ENCODE measurements at places on chromosomes 5 and 9.

- DNase-seq = no peak
Measured at GRCh38 chr5:2311851-2312250, 429.1 kb upstream of the IRX4 start.

DNA sequence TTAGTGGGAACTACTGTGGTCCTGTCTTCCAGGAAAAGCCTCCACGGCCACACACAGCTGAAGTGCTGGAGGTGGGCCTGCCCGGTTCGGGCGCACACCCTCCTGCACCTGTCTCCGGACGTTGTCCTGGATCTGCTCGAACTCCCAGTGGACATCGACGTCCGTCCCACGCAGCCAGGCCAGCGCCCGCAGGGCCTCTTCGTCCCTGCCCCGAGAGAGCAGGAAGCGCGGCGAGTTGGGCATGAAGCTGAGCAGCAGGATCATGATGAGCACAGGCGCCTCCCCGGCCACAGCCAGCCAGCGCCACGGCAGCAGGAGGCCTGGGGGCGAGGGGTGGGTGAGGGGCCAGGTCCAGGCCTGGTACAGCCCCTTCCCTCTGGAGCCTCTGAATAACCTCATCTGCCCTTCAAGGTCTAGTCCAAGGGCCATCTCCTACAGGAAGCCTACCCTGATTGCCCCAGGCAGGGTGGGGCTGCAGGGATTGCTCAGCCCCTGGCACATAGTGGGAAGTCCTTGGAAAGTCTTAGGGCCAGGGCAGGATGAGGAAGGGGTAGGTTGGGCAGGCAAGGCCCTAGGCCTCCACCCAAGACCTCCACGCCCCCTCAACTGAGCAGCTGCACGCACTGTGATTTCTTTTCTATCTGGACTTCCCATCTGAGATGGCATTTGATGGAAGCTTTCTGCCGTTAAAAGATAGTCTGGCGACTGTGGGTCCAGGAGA is 3.4 kb downstream of the SLC2A6 start:
- no peak for DNase-seq

- DNase-seq = peak; percentile 84
Measured at GRCh38 chr9:16030528-16031185, 477.8 kb downstream of the CCDC171 start.

- DNase-seq = no peak
Measured at GRCh38 chr5:103385722-103386121, 127.2 kb downstream of the MACIR start.

DNA sequence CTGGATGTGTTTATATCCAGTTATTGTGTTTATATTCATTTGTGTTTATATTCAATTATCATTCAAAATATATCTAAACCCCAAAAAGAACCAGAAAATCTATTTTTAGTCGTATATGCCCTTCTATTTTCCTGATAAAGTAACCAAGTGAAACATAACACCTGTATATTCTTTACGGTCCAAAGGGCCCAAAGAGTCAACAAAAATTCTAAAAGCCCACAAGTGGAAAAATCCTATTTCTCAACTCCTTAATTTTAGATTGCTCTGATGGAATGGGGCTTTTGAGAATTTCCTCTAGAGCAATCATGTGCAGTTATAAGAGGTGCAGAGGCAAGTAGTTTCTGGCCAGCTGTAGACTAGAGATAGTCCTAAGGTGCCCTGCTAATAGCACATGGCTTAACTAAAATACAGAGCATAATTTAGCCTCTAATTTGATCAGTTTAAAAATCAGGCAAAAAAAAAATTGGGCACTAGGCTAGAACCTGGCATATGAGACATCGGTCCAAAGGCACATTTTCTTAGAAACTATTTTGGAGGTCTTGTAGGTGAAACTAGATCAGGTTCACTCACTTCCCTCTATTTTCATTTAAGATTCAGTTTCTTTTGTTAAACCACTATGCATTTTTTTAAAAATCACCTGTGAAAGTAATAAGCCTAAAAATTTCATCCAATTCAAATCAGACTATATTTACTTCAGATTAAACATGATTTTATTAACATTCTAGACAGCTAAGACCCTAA is 256.0 kb downstream of the FBXL17 start:
- no peak for DNase-seq

- DNase-seq = no peak
Measured at GRCh38 chr9:124625087-124625486, 117.9 kb upstream of the NR5A1 start.

- DNase-seq = no peak
Measured at GRCh38 chr9:95788021-95788420, 87.5 kb upstream of the ERCC6L2 start.

DNA sequence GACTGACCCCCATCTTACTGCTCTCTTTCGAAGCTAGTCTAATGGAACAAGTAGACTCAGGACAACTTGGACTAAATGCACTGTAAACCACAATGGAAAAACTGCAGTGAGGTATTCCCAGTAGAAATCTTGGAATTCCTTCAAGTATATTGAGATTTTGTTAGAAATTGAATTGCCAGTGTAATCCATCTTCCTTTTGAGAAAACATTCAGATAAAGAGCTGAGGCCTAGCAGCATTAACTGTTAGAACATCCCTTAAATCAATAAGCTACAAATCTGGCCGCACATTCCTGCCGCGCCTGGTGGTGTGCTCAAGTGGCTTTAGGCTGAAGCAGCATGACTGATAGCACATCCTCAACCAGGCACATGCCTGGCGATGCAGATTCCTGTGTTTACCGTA is 29.3 kb downstream of the PPIC start:
- no peak for DNase-seq

GRCh38 chr5:36482812-36483211 is 123.6 kb upstream of the SLC1A3 start:
- no peak for DNase-seq

DNA sequence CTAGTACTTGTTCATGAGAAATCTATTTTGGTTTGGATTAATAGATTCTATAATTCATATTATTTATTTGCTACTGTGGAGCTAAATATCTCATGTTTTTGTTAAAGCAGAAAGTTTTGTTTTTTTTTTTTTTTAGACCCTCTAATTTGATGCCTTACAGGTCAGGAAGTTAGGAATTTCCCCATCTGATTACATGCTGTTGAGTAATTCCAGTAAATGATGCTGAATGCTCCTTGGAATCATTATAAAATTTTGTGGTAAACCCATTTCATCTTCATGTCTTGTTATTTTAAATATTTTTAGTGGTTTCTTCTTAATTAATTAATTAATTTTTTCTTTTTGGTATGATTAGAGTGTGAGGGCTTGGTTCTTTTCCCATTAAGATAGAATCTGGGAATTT is 35.6 kb downstream of the NNT start:
- no peak for DNase-seq

GRCh38 chr5:138662599-138662998 is 87.4 kb upstream of the HSPA9 start:
- no peak for DNase-seq

GRCh38 chr5:151104795-151105194 is 24.0 kb upstream of the TNIP1 start:
- DNase-seq = no peak

DNA sequence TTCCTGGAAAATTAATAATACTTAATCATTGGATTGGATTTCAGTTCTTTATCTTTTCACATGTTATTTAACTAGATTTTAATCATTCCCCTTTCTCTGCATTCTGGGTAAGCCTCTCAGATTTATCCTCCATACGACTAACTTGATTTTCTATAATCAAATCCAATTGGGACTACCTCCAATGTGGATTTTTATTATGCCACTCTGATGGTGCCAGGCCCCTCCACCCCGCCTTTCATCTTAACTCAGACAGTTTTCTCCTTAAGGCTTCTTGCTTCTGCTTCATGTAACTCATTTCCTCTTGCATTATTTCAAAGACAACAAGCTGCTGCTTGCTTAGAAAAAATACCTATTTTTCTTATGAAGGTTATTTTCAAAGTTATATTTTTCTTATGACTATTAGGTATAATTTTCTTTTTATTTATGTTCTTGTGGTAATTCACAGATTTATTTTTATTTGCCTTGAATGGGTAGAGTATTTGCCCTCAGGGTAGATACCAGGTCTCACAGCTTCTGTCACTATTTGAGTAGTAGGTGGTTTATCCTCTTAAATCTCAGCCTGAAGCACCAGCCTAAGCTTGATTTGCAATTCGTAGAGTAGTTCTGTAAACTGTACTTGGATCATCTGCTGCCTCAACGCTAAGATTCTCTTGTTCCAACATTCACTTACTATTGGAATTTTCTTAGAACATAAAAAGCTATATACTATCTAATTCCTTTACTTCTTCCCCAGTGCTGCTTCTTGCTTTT is 659.0 kb upstream of the ARRDC3 start:
- DNase-seq = no peak

DNA sequence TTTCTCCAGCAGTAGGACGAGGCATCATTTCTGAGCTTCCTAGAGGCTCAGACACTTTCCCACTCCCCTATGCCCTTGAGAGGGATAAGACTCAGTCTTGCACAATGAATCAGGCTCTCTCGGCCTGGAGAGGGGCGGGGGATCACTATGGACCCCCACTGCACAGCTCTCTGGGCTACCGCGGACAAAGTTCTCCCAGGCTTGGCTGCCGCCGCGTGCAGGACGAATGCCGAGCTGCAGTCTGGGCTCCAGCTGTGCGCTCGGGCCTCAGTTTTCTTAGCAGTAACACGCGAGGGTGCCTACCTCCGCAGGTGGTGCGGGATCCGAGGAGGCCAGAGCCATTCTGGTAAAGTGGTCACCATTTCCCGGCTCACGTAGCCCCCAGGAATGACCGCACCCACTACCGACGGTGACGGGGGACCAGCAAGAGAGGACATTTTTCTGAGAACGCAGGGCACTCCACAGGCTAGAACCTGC is 3.4 kb upstream of the MYORG start:
- no peak for DNase-seq

DNA sequence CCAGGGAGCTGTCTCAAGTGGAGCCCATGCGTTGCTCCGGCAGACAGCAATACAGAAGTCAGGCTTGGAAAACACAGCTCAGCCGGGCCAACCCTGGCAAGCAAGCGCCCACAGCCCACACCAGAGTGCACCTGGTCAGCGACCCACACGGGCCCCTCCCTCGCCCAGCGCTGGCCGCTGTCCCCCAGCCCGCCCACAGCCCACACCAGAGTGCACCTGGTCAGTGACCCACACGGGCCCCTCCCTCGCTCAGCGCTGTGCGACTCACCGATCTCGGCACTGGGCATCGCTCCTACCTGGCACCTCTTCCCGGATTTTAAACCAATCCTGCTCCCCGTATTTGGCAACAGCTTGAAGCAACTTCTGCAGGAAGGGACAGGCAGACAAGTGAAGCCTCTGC is 12.8 kb downstream of the SNAPC4 start:
- DNase-seq = no peak

- DNase-seq = peak; percentile 62
Measured at GRCh38 chr9:137590469-137591383, at the start of gene ZMYND19. TSS of gene ZMYND19 (minus strand) at chr9:137590512. CDS start at chr9:137590263, 249 bp downstream.

DNA sequence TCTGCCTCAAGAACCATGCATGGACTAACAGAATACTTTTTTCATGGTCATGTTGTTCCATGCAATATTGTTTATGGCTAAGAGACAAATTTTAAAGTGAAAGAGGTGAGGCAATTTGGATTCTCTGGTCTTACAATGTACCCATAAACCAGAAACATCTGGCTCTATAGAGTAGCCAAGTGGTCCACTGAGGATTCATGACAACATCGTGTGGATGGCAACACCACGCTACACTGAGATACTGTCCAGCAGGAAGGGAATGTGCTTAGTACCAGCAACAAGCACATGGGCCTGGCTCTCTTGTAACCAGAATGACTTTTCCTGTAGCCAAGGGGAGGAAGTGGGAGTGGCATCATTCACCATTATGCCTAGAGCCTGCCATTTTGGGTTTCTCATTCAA is 218.2 kb downstream of the GADD45G start:
- DNase-seq = no peak

DNA sequence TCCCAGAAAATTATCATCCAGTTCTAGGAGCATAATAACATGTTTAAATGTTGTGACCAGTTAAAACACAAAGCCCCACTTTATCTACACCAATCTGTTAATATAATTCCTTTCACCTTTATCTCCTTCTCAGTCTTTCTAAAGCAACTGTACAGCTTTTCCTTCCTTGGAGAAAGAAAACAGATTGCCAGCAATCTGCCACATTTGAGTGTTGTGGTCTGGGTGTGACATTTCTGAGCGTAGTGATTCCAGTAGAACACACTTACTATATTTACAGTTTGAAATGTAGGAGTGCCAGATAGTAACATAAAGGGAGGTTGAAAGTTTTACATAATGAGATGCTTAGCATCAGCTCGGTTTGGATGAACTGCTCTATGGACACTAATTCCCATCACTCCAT is 76.1 kb downstream of the KCNN2 start:
- no peak for DNase-seq

DNA sequence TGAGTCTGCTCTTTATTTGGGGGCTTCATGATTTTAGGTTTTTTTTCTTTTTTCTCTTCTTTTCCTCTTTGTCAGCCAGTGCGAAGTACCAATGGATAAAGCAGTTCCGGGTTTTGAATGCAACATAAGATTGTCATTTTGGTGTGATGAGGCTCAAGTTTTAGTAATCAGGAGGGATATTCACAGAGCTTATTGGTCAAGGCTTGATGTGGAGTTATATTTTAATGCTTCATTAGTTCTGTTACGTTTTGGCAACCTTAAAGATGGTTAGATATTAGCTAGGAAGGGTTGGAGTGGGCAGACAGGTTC is 1.4 kb downstream of the PIK3R1 start:
- DNase-seq = no peak

DNA sequence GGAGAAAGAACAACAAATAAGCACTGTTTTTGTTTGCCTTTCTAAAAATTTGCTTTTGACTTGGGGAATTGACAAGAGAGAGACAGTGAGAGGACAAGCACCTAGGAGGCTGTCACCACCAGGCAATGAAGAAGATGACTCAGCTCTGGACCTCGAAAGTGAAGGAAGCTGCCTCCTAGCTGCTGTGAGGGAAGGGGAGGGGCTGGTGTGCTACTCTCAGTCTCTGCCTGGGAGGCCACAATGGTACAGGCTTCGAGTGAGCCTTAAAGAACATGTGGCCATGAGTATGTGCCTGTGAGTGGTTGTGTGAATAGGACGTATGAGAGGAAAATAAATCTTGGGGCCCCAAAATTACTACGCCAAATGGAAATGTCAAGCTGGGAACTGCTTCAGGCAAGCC is 7.1 kb upstream of the PLK2 start:
- no peak for DNase-seq

DNA sequence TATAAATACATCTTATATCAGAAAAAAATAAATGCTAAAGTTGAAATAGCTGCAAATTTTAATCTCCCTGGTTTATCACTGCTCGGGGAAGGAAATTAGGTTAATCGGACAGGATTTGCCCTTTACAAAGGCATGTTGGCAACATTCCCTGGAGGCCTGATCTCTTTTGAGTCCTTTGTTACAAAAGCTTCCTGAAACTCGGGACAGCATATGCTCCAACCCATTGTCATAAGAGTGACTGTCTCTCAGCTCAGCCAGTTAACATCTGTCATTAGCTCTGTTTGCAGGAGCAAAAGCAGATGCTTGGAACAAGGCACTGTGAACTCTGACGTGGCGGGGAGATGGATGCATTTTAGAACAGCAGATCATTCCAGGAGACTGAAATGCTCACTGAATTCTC is 80.6 kb downstream of the MYO10 start:
- DNase-seq = no peak

- no peak for DNase-seq
Measured at GRCh38 chr9:131125038-131125287, 423 bp upstream of the NUP214 start.

- DNase-seq = no peak
Measured at GRCh38 chr5:125057912-125058826, 311.7 kb upstream of the ZNF608 start.

- DNase-seq = no peak
Measured at GRCh38 chr5:6637022-6637421, 3.8 kb downstream of the SRD5A1 start.

- no peak for DNase-seq
Measured at GRCh38 chr5:132444061-132444460, 46.5 kb downstream of the IRF1 start.

- no peak for DNase-seq
Measured at GRCh38 chr5:64766941-64767340, 1.6 kb downstream of the SREK1IP1 start.

Measured in HCT116 (cell line).